ENCODE measurements at places on chromosomes 1 and 21.

- DNase-seq: no peak
Measured at GRCh38 chr21:33800753-33801423, 114.7 kb downstream of the ATP5PO start.

DNA sequence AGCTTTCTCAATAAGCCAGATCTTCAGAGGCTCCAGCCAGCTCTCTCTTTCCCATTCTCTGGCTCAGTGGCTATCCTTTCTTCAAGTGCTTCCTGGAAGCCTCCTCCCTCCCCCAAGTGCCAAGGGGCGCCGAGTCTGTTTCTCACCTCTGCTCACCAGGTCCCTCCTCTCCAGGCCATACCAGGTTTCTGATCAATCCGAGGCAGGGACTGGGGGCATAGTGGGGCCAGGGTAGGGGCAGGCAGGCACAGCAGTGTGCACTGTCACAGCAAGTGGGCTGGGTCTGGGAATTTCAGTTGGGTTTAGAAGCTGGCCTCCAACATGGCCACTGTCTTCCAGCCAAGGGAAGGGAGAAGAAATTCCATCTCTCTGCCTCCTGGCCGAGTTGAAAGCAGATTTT is 56.5 kb downstream of the NAV1 start:
- DNase-seq: no peak

- DNase-seq: no peak
Measured at GRCh38 chr1:46171871-46172270, 3.0 kb upstream of the TSPAN1 start.

- DNase-seq: no peak
Measured at GRCh38 chr1:229203991-229204632, 66.8 kb upstream of the RAB4A start.

DNA sequence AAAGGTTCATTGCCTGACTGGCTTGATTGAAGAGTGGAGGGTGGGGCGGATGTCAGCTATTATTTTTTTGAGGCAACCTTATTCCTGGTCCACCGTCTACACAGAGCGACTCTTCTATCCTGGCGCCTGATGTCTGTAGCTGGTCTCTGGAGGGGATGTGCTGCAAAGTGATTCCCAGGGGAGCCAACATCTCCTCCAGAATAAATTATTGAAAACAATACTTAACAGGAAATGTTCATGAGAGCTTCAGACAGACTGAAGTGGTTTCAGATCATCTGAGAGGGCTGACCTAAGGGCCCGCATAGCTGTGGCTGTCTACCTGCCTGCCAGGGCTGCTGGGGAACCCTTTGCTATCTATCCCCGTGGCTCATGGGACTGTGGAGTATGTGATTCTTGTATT is 66.7 kb downstream of the TEX35 start:
- no peak for DNase-seq

DNA sequence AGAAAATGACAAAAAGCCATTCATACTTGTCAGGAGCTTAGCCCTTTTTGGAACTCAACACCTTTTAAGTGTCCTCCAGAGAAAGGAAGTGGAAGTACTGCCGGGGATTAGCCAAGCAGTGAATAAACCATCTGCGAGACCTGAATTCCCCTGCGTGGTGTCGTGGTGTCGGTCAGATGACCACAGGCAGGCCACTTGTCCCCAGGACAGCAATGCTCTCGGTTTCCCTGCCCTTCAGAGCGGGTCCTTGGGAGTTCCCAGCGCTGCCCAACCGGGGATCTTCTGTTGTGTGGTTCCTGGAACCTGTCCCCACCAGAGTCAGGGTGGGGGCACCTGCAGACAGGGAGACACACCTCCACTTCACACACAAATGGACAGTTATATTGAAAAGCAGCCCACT is 9.2 kb downstream of the GPR157 start:
- DNase-seq: no peak

DNA sequence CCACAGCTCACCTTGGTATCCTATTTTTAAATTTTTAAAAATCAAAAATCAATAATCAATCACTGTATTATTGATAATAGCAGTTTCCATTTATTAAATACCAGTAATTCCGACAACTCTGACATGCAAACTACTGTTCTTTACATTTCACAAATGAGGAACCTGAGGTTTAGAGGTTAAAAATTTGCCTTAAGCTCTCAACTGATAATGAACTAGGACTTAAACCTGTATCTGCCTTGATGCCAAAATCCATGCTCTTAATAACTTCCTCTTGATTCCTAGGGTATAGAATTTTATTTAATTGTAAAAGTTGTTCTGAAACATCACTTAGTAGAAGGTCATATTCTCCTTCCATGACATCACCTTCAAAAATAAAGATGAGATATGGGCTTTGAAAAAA is 5.6 kb downstream of the ARHGAP29 start:
- DNase-seq: no peak

Data from hindlimb muscle (tissue), 1 donor.